ENCODE measurements at places on chromosomes 3 and 15. TPM values are rescaled to one million over a fixed set of nuclear protein-coding genes. Genes with fewer than 3 reads are reported as not detected.

- DNase-seq = no peak
Observed at GRCh38 chr15:80090041-80090440, 30.6 kb downstream of the ZFAND6 start.

DNA sequence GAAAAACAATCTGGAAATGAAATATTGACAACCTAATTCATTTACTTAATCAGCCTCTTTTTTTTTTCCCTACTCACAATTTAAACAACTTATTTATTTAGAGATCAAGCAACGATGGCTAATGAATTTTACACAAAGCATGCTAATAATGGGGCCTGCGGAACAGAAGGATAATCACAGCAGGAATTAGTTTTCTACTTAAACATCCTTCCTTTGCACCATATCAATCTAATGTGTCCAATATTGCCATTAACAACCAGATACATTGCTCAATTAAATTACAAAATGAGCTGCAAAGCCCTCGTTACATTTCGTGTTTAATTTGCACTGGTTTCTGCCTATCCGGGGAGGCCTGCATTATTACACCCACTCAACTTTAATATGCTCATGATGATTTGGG lies 99.2 kb downstream of the RAB11A start:
- no peak for DNase-seq

DNA sequence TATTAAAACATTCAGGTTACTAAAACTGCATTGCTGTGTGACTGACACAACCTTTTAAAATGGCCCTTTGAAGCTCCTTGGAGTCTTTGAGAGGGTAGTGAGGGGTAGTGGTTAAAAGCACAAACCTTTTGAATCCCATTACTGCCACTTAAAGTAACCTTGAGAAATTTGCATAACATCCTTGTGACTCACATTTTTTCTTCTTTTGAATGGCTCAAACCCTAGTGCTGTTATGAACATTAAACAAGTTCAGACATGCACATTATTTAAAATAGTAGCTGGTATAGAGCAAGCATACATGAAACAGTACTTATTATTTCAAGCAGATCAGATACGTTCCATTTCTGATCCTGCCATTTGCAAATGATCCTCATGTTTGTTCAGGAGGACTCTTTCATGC lies 3.7 kb upstream of the CLDN1 start:
- DNase-seq = no peak

DNA sequence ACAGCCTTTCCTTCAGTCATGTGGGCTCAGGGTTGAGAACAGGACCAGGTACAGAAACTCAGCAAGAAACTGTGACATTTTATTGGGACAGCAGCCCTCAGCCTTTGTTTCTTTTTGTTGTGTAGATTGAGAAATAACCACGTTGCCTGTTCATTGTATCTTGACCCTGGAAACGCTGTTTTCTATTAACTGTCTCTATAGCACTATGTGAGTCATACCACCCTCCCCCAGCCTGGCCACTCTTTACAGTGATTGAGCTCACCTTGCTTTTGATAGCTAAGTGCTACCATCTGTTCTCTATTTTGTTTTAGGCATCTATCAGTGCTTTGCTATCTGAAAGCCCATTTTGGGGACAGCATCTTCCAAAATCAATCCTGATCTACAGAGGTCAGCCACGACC lies 127.9 kb downstream of the CD47 start:
- DNase-seq = no peak

- DNase-seq = no peak
Observed at GRCh38 chr3:37283011-37283410, 108.6 kb upstream of the LRRFIP2 start.

DNA sequence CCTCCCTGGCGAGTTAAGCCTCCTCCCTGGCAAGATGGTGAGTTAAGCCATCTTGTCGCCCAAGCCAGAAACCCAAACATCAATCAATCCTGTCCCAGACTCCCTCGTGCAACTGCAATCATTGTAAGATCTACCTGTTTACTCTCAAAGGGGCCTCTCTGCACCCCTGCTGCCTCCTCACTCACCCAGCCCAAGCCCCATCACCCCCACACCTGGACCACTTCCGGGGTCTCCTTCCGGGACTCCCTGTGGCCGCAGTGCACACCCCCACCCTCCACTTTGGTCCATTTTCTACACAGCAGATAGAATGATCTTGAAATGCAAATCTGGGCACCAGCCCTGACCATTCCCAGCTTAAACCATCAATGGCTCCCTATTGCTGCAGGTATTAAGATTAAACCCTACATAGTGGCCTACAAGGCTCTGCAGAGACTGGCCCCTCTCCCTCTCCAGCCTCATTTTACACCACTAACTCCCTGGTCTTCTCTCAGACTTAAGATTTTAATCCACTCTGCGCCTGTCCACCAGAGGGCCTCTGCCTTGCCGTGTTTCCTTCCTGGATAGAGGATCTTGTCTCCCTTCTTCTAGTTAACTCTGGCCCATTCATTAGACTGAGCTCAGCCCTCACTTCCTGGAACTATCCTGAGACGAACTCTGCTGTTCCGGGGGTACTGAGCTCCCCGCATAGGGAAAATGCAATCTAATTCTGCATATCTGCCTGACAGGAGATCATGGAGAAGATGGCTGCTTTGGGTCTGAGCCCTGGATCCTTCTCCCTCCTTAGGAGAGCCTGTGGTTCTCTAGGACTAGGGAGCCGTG lies 41.9 kb upstream of the SLC6A1 start:
- DNase-seq = no peak

GRCh38 chr3:56890448-56891091 lies 88.8 kb upstream of the ARHGEF3 start:
- no peak for DNase-seq

Gene ZNF609
- 14.7 TPM for total RNA-seq

Gene NME9
- not detected for total RNA-seq

Gene KNG1
- 0.14 TPM for total RNA-seq
